Gastroesophageal sphincter (tissue), 4 donors: ENCODE measurements at places on chromosomes 3 and 15. TPM values are rescaled to one million over a fixed set of nuclear protein-coding genes. Genes with fewer than 3 reads are reported as not detected.

The USP50 gene
- total RNA-seq: not detected

The RNU5B-1 gene
- total RNA-seq: not detected

The MST1R gene
- 2.5 TPM for total RNA-seq

The VEPH1 gene
- 1.9 TPM for total RNA-seq

The ADAMTS9 gene
- 42.9 TPM for total RNA-seq

The GRK7 gene
- total RNA-seq: not detected

The LXN gene
- total RNA-seq: 8.1 TPM

The ATP13A4 gene
- 0.13 TPM for total RNA-seq

The ZDHHC3 gene
- total RNA-seq: 91.2 TPM

DNA sequence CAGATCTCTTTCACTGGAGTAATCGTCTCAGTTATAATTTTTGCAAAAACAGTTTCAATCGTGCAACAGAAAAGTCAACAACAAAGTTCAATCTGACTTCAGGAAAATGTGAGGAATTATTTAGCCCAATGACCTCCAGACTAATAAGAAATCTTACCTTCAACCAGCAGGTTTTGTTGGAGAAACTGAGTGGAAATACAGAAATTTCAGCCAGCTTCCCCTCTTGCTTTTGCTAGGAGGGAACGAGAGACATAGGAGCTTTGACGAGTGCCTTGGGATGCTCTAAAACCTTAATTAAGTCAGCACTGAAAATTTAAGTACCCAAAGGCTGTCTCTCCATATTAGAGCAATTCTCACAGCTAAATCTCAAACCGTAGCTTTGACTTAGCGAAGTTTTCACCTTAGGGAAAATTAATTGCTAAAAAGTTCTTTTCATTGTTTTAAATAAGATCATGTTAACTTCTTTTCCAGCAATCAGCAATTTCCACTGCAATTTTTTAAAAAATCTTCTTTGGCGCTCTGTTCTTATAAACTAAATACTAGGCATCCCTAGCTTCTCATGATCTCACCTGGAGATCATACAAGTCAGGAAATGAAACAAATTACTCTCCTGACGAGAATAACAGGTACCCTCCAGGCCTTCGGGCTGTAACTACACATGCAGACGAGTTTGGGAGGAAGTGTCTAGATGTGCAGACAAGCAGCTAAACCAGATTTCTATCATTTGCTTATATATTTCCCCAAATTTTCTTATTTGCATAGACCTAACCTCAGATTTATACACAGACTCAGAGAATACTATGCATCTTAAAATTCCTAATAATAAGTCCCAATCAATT is 250.2 kb downstream of the FAM43A start:
- ATAC-seq: no peak

DNA sequence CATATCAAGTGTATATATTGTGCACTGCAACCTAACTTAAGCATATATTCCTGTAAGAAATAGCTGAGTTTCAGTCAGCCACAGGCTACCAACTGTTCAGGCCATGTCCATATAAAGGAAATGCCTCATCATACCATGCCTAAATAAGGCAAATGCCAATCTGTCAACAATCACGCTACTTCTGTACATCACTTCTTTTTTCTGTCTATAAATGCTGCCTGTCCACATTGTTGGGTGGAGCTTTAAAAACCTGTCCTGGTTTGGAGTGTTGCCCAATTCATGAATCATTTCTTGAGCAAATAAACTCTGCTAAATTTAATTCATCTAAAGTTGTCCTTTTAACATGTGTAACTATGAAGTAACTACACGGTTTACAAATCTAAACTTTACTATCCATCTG is 1091.9 kb downstream of the NSUN3 start:
- ATAC-seq: no peak

DNA sequence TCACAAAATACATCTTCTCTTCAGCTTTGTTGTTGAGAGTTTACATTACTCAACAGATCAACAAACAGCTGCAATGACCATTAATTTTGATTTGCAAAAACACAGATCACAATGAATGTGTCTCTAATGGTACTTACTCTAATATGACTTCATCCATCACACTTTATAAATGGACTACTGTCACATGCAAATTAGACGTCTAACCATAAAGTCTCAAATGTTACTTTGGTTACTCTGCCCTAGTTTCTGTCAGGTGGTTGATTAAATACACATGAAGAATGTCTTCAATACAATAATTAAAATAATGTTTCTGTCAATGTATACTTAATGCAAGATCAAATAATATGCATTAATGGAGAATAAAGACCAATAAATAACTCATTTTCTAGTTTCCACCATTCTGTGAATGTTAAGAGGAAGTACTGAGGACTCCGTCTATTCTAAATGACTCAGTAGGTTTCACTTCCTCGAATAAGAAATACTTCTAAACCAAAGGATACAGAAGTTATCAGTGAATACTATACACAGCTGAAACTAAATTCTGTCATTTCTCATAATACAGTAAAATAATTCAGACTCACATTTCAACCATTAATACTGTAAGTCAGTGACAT is 145.8 kb downstream of the CBLB start:
- no peak for ATAC-seq

- no peak for ATAC-seq
Observed at GRCh38 chr3:168419091-168419490, 323.4 kb upstream of the GOLIM4 start.

GRCh38 chr3:171397089-171397488 is 63.1 kb downstream of the TNIK start:
- no peak for ATAC-seq

DNA sequence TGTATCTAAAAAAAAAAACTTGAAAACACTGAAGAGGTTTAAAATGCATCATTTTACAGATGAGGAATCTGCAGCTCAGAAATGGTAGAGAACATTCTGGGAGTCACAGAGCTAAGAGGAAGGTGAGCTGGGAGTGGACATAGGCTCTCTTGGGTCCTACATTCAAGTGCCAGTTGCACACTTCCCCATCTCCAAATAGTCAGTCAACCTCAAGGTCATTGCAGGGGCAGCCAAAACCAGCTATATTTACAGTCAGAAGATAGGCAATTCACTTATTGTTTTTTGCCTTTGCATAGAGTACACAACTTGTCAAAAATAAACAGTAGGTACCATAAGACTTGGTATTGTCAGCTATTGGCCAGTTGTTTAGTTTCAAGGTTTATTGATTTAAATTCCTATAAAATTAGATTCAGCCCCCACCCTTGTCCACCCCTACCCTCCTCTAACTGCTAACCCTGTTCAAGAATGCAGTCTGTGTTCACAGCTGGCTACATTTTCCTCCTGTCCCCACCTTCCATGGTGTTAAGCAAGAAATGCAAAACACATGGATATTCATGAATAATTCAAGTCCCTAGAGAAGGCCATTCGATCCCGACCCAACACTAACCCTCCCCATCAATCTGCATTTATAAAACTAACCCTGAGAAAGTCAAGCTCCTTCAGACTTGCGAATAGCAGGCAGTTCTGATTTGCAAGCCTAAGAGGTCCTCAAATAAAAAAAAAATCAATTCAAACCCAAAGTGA is 567.0 kb upstream of the MCTP2 start:
- no peak for ATAC-seq

DNA sequence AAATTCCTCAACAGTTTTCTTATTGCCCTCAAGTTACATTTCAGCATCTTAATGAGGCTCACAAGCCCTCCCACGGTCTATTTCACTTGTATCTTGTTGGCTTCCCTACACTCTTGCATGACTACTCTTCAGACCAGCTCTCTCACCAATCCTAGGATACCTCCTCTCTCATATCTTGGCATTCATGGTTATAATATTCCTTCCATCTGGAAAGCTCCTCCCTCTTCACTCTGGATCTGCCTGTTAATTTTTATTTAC is 8.5 kb upstream of the CCDC80 start:
- ATAC-seq: no peak

DNA sequence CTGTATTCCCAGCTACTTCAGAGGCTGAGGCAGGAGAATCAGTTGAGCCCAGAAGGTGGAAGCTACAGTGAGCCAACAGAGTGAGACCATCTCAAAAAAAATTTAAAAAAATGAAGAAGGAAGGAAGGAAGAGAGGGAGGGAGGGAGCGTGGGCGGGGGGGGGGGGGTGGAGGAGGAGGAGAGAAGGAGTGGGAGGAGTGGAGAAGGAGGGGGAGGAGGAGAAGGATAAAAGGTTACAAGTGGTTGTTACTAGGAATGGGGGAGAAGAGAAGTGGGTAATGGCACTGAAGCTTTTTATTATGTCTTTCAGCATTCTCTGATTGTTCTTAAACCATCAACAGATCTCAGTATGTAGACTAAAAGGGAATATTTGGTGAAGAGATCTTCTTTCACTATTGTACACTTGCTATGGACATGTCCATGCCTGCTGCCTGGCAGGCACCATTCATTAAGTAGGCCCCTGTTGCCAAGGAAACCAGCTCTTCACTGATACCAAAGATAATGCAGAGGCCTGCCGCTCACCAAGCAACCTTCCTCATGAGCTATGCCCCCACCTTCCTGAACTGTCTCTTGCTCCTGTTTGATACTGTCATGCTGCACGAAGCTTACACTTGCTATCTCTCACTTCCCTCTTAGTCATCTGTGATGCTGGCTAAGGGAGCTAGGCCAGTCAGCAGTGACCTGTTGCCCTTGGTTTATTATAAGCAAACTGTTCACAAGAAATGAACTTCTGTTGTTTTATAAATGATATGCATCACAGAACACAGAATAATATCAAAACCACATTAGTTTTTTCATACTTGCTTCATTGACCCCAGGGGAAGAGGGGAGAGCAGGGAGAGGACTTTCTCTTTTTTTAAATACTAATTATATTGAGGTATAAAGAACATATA is 23.1 kb downstream of the EPM2AIP1 start:
- no peak for ATAC-seq

DNA sequence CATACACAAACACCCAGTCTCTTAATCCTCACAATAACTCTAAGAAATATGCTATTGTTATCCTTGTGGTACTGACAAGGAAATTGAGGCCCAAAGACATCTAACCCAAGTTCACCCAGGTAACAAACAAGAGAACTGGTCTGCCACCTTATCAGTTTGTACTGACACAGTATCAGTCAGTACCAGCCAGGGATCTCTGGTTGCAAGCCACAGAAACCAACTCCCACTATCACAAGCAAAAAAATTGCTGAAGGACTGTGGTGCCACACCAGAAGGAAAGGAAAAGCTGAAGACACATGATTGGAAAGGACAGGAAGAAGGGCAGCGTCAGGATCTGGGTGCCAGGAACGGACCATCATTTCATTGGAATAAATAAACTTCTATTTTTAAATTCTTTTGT is 63.8 kb upstream of the GLCE start:
- ATAC-seq: no peak

DNA sequence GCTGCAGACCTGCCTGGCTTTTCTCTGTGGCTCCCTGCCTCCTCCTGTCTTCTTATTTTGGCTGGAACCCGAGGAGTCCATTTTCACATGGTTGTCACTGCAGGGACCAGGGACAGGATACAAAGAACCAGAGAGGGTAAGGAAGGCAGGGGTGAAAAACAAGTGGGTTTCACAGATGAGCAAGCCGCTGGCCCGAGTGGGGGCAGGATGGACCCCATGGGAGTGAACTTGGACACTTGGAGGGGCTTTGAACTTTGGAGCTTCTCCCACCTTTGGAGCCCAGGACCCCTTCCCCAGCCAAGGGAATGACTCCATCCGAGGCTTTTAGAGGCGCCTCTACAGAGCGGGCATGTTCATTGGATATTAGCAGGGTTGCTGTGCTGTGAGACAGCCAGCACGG is 26.9 kb upstream of the ADCY5 start:
- ATAC-seq: no peak

- ATAC-seq: no peak
Observed at GRCh38 chr3:4322635-4323034, 19.5 kb downstream of the SETMAR start.

- no peak for ATAC-seq
Observed at GRCh38 chr15:67906382-67906781, 66.5 kb upstream of the RNU6-1 start.

DNA sequence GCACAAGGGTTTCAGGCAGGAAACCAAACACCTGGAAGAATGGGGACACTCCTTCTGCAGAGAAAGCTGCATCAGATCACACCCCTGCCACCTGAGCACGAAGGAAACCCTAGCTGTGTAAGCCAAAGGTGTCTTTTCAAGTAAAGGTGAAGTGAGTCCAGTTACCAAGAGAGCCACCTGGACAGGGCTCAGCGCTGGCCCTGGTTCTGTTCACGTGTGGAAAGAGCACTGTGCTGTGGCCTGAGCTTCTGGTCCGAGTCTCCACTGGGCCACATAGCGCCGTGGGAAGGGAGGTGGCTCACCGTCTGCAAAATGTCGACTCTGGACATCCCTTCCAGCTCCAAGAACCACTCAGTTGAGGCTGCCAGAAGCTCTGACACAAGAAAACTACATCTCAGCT is 151.1 kb downstream of the ADAMTS17 start:
- ATAC-seq: no peak

GRCh38 chr3:25468866-25469319 is 40.8 kb downstream of the RARB start:
- peak; percentile 83 for ATAC-seq

DNA sequence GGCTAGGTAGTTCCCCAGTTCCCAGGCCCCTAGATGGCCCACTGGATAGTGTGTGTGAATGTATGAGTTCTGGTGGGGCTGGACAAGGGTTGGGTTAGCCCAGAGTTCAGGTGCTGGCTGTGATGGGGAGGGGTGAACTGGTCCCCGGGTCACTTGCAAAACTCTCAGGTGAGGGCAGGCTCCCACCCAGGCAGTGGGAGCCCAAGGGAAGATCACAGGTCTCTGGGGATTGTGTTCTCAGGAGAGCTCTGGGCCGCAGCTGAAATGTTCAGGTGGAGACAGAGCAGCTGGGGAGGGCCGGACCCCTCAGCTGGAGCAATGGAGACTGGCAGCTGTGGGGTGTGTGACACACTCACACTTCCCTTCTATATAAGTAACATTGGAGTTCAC is 12.8 kb upstream of the FAM98B start:
- no peak for ATAC-seq

DNA sequence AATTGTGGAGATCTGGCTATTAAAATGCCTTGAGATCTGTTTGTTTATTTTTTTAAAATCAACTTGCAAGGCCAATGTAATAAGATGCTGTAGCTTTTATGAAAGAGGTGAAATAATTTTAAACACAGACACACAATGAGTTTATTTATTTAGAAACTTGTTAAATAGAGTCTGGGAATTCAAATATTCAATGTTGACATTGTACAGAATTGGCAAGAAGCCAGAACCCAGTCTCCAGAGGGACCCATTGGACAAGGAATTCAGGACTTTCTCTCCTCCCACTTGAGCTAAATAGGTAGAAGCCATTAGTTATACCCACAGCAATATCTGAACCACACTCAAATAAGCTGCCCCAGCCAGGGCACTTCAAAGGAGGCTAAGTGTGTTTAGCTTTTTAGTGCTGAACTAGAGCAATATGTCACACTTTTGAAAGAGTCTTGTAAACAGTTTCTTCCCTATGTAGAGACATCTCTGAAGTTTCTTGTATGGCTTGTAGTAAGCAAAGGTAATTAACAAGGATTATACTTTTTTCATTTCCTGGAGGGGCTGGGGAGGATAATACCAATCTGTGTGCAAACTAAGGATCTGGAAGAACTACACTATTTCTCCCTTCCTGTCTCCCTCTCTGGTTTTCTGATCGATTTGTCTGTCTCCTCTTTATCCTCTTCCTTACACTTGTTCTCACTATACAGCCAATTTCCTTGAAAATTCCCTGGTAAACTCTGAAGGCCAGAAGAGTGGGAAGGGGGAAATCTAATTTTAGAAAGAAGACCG is 6.0 kb downstream of the MECOM start:
- no peak for ATAC-seq
